Pancreas (tissue), 10 donors: ENCODE measurements at places on chromosomes 6 and 20. TPM values are rescaled to one million over a fixed set of nuclear protein-coding genes. Genes with fewer than 3 reads are reported as not detected.
A peak's percentile ranks its signal among the peaks of the same experiment; 100 is the strongest.

SLC44A4 gene
- polyA plus RNA-seq: 9.0 TPM

DNA sequence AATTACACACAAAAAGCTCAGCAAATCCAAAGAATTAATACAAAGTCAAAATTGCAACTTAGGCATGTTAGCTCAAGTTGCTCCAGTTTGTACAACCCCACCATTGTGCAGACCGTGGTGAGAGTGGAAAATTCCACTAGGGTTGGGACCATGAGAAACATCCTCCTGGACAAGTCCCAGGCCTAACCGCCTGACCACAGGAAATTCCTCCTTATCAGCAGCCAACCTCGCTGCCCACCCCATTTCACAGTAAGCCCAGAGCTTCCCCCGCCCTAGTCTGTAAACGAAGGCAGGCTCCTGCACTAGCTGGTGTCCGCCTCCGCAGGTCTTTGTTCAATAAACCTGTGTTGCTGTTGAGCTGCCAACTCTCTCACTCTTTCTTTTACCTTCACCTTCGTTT is 1023.3 kb downstream of the EYS start:
- H3K27ac ChIP-seq: no peak overlapping the region
- DNase-seq: no peak
- no peaks in the 10 kb centered on the region for H3K27me3 ChIP-seq
- H3K4me3 ChIP-seq: no peak overlapping the region

- H3K27ac ChIP-seq: no peak overlapping the region
- no peak for DNase-seq
- no peaks in the 10 kb centered on the region for H3K4me1 ChIP-seq
- H3K4me3 ChIP-seq: no peak overlapping the region
- H3K36me3 ChIP-seq: no peaks in the 10 kb centered on the region
Observed at GRCh38 chr6:170046791-170047626, 243.9 kb downstream of the DLL1 start.

FAM217A gene
- 0.76 TPM for polyA plus RNA-seq

DNA sequence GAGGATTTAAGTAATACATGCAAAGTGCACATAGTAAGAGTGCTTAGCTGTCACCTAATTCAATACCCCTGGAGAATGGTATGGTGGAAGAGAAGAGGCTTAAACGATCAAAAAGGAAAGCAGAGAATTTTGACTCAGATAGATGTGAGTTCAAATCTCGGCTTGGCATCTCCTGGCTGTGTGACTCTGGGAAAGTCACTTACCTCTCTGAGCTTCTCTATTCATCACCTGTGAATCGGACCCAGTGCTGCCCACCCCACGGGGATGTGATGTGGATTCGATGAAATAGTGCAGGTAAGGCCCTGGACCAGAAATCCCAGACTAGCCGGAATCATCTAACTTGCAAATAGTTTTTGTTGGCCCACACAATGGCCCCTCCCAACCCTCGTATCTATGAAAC is 1.8 kb upstream of the B4GALT5 start:
- H3K27ac ChIP-seq: no peak overlapping the region
- H3K4me1 ChIP-seq: no peaks in the 10 kb centered on the region
- DNase-seq: no peak
- H3K27me3 ChIP-seq: no peaks in the 10 kb centered on the region
- no peaks in the 10 kb centered on the region for H3K36me3 ChIP-seq

DNA sequence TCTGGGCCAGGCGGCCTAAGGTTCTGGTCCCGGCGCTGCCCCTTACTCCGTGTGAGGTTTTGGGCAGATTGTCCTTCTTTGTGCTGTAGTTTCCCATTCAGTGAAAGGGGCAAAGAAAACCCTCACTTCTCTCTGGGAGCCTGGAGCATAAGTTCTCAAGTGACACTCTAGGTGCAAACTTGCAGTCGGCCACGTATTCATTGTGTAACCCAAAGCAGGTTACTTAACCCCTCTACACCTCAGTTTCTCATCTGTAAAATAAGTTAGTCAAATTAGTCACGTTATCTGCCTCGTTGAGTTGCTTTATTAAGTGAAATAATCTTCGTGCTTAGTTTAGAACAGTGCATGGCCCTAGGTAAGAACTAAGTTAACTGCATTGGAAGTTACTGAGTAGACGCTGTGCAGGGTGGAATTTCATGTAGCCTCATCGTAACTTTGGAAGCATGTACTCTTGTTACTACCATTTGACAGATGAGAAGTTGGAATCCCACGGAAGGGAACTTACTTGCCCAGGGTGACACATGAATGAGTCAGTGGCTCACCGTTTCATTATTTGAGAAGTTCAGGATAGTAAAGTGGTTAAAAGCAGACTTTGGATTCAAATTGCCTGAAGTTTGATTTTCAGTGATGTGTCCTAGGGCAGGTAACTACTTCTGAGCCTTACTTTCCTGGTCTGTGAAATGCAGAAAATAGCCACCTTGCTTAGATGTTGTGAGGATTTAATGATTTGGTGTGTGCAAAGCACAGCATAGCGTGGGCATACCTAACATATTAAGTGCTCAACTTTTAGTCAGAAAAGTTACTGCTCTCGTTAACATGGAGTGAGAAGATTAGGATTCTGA is 556 bp upstream of the MROH8 start:
- DNase-seq: no peak
- H3K4me3 ChIP-seq: peak overlapping the region; percentile 77
- H3K27me3 ChIP-seq: no peaks in the 10 kb centered on the region
- H3K27ac ChIP-seq: peak overlapping the region; percentile 98

CCN5 gene
- 3.3 TPM for polyA plus RNA-seq

COL21A1 gene
- 0.30 TPM for polyA plus RNA-seq

GRCh38 chr6:168959696-168960095 is 293.9 kb downstream of the THBS2 start:
- H3K4me3 ChIP-seq: no peak overlapping the region
- H3K27ac ChIP-seq: no peak overlapping the region
- no peaks in the 10 kb centered on the region for H3K36me3 ChIP-seq
- H3K27me3 ChIP-seq: no peaks in the 10 kb centered on the region
- no peaks in the 10 kb centered on the region for H3K4me1 ChIP-seq
- no peak for DNase-seq

PAX1 gene
- not detected for polyA plus RNA-seq

- H3K27ac ChIP-seq: no peak overlapping the region
- DNase-seq: no peak
Observed at GRCh38 chr6:116298973-116299372, 19.2 kb upstream of the TSPYL1 start.

GGT7 gene
- polyA plus RNA-seq: 24.1 TPM

GRCh38 chr20:24493661-24494459 is 24.4 kb downstream of the SYNDIG1 start:
- no peak for DNase-seq
- H3K36me3 ChIP-seq: no peaks in the 10 kb centered on the region
- no peaks in the 10 kb centered on the region for H3K27me3 ChIP-seq
- H3K27ac ChIP-seq: no peak overlapping the region

STMND1 gene
- polyA plus RNA-seq: 1.1 TPM

SLC22A7 gene
- polyA plus RNA-seq: not detected

- H3K27ac ChIP-seq: no peak overlapping the region
- no peaks in the 10 kb centered on the region for H3K4me1 ChIP-seq
- DNase-seq: no peak
- H3K36me3 ChIP-seq: no peaks in the 10 kb centered on the region
- no peaks in the 10 kb centered on the region for H3K27me3 ChIP-seq
- no peak overlapping the region for H3K4me3 ChIP-seq
Observed at GRCh38 chr20:9256393-9256792, 187.5 kb downstream of the PLCB4 start.

DNA sequence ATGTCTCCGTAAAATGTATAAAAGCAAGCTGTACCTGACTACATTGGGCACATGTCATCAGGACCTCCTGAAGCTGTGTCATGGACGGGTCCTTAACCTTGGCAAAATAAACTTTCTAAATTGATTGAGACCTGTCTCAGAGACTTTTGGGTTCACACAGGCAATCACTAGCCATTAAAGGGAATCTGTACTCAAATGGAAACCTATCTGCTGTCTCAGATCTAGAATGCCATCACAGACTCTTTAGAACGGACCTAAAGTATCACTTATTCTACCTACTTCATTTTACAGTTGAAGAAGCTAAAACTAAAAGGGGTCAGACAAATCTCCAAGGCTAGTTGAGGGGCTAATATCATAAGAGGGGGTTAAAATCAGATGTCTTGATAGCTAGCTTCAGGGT is 11.1 kb downstream of the SAMD3 start:
- no peak overlapping the region for H3K4me3 ChIP-seq
- H3K27me3 ChIP-seq: no peaks in the 10 kb centered on the region
- H3K27ac ChIP-seq: no peak overlapping the region
- no peaks in the 10 kb centered on the region for H3K4me1 ChIP-seq
- H3K36me3 ChIP-seq: no peaks in the 10 kb centered on the region

GRCh38 chr6:129903082-129903481 is 42.0 kb upstream of the TMEM244 start:
- no peaks in the 10 kb centered on the region for H3K36me3 ChIP-seq
- H3K4me3 ChIP-seq: no peak overlapping the region
- DNase-seq: no peak
- H3K27ac ChIP-seq: no peak overlapping the region
- H3K27me3 ChIP-seq: no peaks in the 10 kb centered on the region

DNA sequence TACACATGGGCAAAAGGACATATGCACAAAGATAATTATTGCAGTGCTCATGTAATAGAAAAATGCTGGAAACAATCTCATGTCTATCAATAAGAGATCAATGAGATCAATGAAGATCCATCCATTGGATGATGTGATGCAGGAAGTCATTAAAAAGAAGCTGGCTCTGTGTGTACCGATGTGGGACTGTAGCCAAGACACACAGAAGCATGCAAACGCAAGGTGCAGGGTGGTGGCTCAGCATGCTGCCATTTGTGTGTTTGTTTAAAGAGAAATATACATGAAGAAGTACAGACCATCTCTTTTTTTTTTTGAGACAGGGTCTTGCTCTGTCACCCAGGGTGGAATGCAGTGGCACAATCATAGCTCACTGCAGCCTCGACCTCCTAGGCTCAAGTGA is 33.1 kb upstream of the KCNB1 start:
- H3K27ac ChIP-seq: no peak overlapping the region
- no peaks in the 10 kb centered on the region for H3K27me3 ChIP-seq
- no peak overlapping the region for H3K4me3 ChIP-seq
- H3K4me1 ChIP-seq: no peaks in the 10 kb centered on the region
- H3K36me3 ChIP-seq: no peaks in the 10 kb centered on the region
- no peak for DNase-seq

DNA sequence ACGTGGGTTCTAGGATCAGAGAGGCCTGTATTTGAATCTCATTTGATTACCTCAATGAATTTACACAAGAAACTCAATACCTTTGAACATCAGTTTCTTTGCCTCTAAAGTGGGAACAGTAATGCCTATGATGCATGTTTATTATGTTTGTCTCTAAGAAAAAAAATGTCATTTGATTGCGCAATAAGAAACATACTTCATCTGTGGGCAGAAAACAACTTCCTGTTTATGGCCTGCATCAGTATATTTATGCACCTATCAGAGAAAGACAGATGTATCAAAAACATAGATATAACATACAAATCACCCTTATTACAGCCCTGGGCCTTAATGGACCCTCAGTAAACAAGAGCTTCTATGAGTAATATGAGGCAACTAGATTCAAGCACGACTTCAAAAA is 516.4 kb upstream of the ARID1B start:
- no peak overlapping the region for H3K4me3 ChIP-seq
- no peaks in the 10 kb centered on the region for H3K4me1 ChIP-seq
- no peaks in the 10 kb centered on the region for H3K27me3 ChIP-seq
- H3K36me3 ChIP-seq: no peaks in the 10 kb centered on the region
- no peak overlapping the region for H3K27ac ChIP-seq
- no peak for DNase-seq

GRCh38 chr6:155077784-155078183 is 82.7 kb downstream of the TIAM2 start:
- DNase-seq: no peak
- H3K4me1 ChIP-seq: no peaks in the 10 kb centered on the region
- H3K27ac ChIP-seq: peak overlapping the region; percentile 40
- H3K36me3 ChIP-seq: no peaks in the 10 kb centered on the region
- H3K4me3 ChIP-seq: no peak overlapping the region

TRPC4AP gene
- 43.1 TPM for polyA plus RNA-seq

DNA sequence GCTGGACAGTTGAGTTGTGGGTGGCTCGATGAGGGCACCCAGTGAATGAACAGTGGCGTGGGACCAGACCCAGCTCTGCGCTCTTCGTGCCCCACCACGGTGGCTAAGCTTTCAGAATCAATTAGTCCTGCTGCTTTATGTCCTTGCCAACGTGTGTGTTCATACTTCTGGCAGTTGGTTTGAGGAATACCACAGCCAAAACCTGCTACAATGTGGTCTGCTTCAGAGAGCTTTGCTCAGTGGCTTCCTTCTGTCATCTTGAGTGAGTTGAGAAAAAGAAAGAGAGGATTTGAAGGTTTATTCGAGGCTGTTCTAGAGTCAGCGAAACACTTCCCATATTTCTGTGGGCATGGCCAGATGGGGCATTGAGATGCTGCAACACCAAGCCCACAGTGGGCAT is 39.5 kb upstream of the SLC22A2 start:
- no peaks in the 10 kb centered on the region for H3K36me3 ChIP-seq
- no peaks in the 10 kb centered on the region for H3K4me1 ChIP-seq
- no peak for DNase-seq
- H3K27ac ChIP-seq: no peak overlapping the region
- H3K27me3 ChIP-seq: no peaks in the 10 kb centered on the region

- H3K4me3 ChIP-seq: no peak overlapping the region
- no peak overlapping the region for H3K27ac ChIP-seq
- no peaks in the 10 kb centered on the region for H3K36me3 ChIP-seq
- DNase-seq: no peak
- no peaks in the 10 kb centered on the region for H3K27me3 ChIP-seq
- H3K4me1 ChIP-seq: peaks cover 18% of the 10 kb centered on the region
Observed at GRCh38 chr6:81766482-81767069, 14.1 kb upstream of the TENT5A start.

DNA sequence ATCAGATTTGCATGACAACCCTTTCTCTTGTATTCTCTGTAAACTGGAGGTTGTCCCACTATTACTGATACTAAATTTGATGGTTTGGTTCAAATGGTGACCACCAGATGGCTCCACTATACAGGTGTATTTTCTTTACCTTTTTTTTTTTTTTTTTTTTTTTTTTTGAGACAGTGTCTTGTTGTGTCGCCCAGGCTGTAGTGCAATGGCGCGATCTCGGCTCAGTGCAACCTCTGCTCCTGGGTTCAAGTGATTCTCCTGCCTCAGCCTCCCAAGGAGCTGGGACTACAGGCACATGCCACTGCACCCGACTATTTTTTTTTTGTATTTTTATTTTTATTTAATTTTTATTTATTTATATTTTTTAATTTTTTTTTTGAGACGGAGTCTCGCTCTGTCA is 6.6 kb upstream of the WTAP start:
- DNase-seq: no peak
- no peak overlapping the region for H3K27ac ChIP-seq
- no peaks in the 10 kb centered on the region for H3K27me3 ChIP-seq
- no peaks in the 10 kb centered on the region for H3K36me3 ChIP-seq
- no peak overlapping the region for H3K4me3 ChIP-seq

GRCh38 chr6:108690326-108691049 is 129.8 kb downstream of the FOXO3 start:
- no peaks in the 10 kb centered on the region for H3K27me3 ChIP-seq
- H3K4me3 ChIP-seq: no peak overlapping the region
- DNase-seq: no peak
- peak overlapping the region; percentile 73 for H3K27ac ChIP-seq
- H3K4me1 ChIP-seq: peaks cover 17% of the 10 kb centered on the region

SLC52A3 gene
- 1.6 TPM for polyA plus RNA-seq
